ENCODE measurements at places on chromosomes 7 and 10.
A peak's percentile ranks its signal among the peaks of the same experiment; 100 is the strongest.

DNA sequence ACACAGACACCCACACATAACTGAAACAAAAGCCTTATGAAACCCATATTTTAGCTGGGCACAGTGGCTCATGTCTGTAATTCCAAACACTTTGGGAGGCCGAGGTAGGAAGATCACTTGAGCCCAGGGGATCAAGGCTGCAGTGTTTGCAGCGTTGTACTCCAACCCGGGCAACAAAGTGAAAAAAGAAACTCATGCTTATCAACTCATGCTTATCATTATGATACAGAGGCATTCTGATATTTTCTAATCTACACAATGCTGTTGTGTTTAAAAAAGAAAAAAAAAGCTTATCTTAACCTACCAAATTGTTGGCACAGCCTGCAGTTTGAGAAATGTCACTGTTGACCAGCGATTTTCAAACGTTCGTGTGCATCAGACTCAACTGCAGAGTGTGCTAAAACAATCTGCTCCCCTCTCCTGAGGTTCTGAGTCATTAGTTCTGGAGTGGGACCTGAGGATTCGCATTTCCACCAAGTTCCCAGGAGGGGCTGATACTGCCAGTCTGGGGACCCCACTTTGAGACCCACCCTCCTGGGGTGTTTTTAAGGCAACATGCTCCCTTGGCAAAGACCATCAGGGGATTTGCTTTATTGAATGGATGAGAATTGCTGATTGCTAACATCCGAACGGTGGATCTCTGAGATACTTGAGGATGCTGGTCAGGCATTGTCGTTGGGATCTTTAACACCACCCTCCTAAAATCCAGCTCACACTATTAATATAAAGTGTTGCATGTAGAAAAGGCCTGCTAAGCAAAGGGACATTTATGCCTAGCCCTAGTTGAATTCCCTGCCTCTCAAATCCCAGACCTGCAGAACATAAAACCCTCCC is 16.2 kb downstream of the CHST3 start:
- no peak for DNase-seq

DNA sequence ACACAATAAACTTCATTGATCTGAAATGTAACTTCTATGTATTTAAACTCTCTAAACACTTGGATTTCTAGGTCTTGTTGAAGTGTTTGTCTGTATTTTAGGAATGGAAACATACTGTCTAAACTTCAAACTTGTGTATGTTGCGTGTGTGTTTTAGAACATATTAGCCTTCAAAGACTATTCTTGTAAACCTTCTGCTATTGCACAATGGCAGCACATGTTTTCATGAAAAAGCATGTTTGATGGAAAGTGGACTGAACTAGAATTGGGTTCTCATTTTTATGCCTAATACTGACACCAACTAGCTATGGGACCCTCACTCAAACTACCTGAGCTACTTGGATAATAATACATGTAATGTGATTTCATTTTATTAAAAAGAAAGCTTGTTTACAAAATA is 592.6 kb downstream of the IPMK start:
- no peak for DNase-seq

DNA sequence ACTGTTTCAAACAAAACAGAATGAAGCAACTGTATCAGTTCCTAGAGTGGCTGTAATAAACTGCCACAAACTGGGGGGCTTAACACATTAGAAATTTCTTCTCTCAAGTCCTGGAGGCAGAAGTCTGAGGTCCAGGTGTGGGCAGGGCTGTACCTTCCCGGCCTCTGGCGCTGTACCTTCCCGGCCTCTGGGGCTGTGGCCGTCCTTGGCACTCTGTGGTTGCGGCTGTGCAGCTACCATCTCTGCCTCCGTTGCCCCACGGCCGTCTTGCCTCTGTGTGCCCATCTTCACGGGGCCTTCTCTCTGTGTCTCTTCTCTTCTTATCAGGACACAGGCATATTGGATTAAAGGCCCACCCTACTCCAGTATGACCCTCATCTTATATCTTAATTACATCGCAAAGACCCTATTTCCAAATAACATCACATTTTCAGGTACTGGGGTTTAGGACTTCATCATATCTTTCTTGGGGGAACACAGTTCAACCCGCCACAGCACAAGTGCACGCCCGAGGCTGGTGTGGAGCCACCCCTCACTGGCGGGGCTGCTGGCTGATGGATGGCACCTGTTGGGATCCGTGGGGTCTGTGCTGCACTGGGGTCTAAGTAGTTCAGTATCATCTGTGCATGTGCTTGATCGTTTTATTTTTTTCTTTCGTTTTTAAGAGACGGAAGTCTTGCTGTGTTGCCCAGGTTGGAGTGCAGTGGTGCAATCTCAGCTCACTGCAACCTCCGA is 123.2 kb downstream of the ACTR3B start:
- no peak for DNase-seq

DNA sequence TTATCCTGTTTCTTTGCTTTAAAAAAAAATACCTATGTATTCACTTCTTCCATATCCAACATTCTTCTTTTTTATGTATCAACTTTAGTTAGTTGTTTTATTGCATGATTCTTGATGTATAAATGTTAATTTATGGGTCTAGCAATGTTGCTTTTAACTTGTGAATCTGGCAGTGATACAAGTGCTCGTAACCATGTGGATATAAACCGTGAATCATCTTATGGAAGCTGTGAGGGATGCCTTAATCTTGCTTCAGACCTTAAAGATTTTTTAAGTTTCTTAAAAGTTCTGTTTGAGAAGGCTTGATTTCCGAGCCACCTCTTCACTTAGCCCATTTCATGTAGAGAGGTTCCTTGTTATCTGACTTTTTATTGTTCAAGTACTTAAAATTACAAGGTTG is 25.9 kb downstream of the HELLS start:
- no peak for DNase-seq

- DNase-seq: no peak
These were observed 235.8 kb upstream of the RHOBTB1 start for GRCh38 chr10:61179771-61180170.

- DNase-seq: no peak
These were observed 70.8 kb downstream of the CREB5 start for GRCh38 chr7:28483112-28483511.

GRCh38 chr10:133247681-133248333 is 10.2 kb downstream of the VENTX start:
- DNase-seq: no peak

- DNase-seq: no peak
These were observed 2.2 kb downstream of the DNAJC30 start for GRCh38 chr7:73681031-73681430.

DNA sequence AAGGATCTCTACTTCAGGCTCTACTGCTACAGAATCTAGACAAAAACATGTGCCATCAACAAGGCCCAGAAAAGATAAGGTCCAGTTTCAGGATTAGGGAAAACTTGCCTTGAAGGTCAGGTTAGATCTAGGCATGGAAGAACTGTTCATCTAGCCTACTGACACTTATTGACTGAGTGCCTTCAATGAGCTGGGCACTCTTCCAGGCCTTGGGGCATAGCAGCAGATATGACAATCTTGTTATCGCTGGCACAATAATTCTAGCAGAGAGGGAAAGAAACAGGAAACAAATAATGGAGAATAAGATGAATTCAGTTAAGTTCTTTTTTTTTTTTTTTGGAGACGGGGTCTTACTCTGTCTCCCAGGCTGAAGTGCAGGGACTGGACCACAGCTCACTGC is 71.6 kb downstream of the ADCYAP1R1 start:
- DNase-seq: peak; percentile 12

DNA sequence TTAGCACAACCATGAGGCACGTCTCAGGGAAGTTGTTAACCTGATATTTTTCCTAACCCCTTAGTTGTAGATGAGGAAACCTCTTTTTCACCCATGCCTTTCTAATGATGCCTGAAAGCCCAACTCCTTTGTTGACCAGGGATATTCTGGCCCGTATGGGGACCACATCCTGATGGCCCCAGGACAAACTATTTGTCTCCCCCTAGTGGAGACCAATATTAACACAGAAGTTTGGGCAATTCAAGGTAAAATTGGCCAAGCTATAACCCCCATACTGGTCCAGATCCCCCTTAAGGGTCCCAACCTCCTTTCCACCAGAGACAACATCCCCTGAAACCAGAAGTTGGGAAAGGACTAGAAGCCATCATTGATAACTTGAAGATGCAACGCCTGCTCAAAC is 893.3 kb downstream of the SORCS1 start:
- DNase-seq: no peak

DNA sequence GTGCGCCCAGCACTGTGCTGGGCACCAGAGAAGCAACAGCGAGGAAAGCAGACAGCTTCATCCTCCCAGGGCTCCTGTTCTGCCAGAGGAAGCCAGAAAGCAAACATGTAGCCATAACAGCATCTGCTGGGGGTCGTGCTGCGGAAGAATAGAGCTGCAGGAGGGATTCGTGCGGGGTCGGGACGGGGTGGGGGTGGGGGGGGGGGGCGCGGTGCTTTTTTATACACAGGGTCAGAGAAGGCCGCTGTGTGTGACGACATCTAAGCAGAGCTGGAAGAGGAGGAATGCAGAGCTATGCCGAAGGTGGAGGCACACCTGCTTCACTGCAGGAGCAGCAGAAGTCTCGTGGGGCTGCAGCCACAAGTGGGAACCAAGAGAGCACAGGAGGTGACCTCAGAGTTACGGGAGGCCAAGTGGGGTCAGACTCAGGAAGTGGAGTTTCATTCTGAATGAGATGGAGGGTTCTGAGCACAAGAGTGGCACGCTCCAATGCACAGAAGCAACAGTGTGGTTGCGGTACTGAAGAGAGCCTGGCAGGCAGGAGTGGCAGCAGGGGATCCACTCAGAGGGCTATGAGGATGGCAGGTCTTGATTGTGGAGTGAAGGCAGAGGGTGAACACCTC is 11.1 kb downstream of the PKD1L1 start:
- no peak for DNase-seq

GRCh38 chr10:47060356-47060755 is 149.1 kb downstream of the PTPN20 start:
- no peak for DNase-seq

GRCh38 chr10:80503584-80504157 is 34.0 kb upstream of the SH2D4B start:
- no peak for DNase-seq

- DNase-seq: no peak
These were observed 109.1 kb downstream of the SEPTIN7 start for GRCh38 chr7:35909870-35910357.

DNA sequence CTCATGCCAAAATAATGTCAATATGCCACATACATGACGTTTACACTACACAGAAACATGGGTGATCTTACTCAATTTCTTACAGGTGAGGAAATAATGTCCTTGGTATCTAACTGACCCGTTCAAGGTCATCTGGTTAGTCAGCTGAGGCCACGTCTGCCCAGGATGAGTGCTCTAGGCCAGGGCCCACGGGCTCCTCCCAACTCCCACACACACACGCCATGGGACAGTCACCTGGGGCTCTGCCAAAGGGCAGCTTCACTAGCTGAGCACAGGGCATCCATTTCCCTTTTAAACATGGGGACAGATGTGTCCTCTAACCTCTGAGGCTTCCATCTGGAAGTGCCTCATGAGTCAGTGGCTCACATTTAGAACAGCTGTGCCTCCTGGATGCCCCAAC is 123.9 kb downstream of the TNS3 start:
- DNase-seq: peak; percentile 63

DNA sequence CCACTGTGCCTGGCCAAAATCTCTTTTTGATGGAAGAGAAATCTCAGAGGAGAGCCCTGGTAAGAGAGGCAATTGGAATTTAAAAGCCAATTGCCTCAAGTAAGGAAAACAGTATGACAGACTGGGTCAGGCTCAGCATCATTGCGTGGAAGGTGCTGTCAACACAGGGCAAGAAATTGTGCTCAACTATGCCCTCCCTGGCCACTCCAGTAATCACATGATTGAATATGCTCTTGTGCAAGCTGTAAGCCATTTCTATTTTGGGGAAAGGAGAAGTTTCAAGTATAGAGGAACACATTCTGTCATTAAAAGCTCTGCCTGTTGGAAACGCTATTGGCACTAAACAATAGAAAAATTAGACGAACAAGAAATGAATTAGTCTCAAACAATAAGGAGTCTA is 1127.7 kb downstream of the REEP3 start:
- DNase-seq: no peak

DNA sequence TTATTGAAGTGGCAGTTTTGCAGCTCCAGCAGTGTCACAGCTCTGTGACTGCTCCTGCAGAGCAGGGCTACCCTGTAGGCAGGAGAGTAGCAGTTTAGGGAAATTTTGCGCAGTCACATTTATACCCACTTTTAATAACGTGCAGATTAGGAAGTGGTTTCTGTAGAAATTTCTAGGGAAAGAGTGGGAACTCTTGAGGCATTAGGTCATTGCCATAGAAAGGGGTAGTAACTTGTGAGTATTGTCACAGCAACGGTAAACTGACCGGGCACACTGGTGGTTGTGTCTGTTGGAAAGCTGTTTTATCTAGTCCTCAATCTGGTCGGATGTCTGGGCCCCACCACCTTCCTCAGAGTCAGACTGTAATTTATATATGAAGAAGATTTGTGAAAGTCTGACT is 51.9 kb downstream of the CDC14C start:
- no peak for DNase-seq

DNA sequence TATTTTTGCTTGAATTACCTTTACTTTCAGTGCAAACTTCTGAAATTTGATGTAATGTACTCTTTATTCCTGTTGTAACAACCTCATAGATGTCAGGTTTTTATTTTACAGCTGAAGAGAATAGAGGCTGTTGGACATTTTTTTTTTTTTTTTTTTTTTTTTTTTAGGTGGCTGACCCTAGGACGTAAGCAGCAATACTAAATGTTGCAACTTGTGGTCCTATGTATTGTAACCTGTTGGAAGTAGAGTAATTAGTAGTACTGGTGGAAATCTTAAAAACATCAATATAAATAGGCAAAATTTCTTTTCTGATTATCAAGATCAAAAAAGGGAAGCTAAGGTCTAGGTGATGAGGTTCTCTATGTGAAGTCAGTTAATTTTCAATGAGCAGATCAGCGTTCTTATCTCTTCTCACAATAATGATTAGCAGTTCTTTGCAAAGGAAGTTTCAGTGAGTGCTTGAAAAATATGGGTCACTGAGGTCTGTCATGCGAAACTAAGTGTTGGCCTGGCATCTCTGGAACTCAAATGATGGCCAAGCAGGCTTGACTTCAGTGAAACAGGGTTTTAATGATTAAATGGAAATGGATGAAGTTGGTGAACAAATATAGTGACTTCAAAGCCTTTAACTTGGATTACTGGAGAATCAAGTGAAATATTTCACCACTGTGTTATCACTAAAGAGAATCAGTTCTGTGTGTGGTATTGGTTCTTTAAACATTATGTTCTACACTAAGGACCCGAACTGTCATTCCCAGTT is 42.7 kb downstream of the BICC1 start:
- DNase-seq: no peak

DNA sequence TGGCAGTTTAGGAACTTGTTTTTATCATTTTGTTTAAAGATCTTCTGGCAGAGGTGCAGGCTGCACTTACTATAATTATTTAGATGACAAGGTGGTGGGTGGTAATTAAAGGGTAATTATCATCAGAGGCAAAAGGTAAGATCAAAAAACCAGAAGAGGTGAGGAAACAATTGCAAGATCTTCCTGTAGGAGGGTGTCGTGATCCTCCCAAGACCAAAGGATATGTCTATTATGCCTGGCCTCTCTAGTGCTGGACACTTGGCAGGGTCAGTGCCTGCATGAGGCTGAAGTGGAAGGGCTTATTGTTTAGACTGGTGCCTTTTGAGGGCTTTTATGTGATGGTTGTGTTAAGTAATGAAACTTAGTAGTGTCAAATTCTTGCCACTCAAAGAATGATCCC is 1.8 kb upstream of the WAPL start:
- DNase-seq: peak; percentile 13

All from small intestine (tissue), 16 donors.